ENCODE measurements at places on chromosomes 5 and 9. TPM values are rescaled to one million over a fixed set of nuclear protein-coding genes. Genes with fewer than 3 reads are reported as not detected.

- no peaks in the 10 kb centered on the region for H3K36me3 ChIP-seq
- peak; percentile 53 for DNase-seq
- peaks cover 3% of the 10 kb centered on the region for H3K27me3 ChIP-seq
- H3K4me1 ChIP-seq: no peaks in the 10 kb centered on the region
- no peak overlapping the region for H3K27ac ChIP-seq
- H3K4me3 ChIP-seq: no peak overlapping the region
Measured at GRCh38 chr5:128674837-128675446, 136.9 kb upstream of the FBN2 start.

GRCh38 chr5:38452201-38452600, 104.2 kb downstream of the LIFR start:
- no peaks in the 10 kb centered on the region for H3K36me3 ChIP-seq
- no peak overlapping the region for H3K27ac ChIP-seq
- H3K4me1 ChIP-seq: peaks cover 23% of the 10 kb centered on the region
- DNase-seq: no peak
- no peak overlapping the region for H3K4me3 ChIP-seq
- H3K27me3 ChIP-seq: peaks cover 61% of the 10 kb centered on the region

DNA sequence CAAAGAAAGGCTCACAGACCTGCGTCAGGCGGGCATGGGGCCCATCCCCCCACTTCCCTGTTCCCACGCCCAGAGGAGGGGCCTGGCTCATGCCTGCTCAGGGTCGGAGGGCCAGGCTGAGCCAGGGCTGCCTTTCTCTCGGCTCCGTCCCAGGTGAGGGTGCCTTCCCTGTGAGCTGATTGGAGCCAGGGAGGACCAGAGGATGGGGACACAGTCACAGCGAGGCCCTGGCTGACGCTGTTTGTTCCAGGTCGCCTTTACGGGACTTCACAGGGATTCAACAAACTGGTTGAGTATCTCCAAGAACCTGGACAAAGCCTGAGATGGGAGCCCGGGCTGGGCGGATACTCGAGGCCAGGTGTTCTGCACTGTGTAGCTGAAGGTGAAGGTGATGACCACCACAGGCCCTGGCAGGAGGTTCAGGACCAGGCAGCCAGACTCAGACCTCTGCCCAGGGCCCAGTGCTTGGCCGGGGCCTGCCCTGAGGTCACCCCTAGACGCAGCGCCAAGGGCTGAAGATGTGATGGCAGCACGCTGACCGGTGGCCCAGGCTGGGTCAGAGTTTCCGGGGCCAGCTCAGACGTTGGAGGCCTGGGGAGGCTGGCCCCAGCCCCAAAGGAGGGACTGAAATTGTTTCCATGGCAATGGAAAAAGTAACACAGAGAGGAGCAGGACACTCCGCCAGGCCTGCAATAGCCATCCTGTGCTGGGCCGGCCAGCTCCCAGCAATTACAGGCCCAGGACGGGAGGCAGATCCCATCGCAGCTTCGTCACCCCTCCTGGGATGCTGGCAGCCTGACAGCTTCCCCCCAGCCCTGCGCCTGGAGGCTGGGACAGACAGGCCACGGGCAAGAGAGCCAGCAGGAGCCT, 65.3 kb upstream of the ADAMTS2 start:
- H3K4me1 ChIP-seq: no peaks in the 10 kb centered on the region
- no peak for DNase-seq
- no peaks in the 10 kb centered on the region for H3K36me3 ChIP-seq
- H3K27ac ChIP-seq: no peak overlapping the region
- H3K27me3 ChIP-seq: peaks cover 2% of the 10 kb centered on the region
- H3K4me3 ChIP-seq: no peak overlapping the region

The MTREX gene
- total RNA-seq: 96.6 TPM
